Activated T-helper 1 cell treated with Interleukin-2 at 50 U/mL for 16 hours (primary cell): ENCODE measurements at places on chromosomes 3 and 15.

DNA sequence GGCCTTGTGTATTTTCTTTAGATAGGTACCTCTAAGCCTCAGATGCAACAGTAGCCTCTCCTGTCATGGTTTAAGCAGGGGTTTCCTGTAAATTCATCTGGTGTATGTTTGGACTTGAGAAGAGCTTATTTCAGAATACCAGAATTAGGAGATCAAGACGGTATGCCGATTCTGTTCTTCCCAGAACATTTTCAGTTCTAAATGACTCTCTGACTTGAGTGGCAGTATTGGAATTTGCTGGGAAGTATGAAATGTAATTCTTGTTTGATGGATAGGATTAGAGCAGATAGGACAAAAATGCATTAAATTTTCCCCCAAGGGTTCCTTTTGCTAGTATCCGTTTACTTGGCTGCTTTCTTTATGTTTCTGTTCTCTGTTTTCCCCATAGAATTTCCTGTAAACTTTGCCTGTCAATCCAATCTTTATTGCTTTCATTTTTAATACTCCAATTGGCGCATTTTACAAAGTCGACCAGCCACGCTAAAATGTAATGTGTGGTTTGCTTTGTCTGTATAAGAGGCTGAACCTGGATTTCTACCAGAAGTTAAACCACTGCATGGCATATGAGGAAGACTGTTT is 612.2 kb downstream of the RBMS3 start:
- DNase-seq, result no peak

GRCh38 chr3:127822682-127823425 is 539 bp upstream of the MGLL start:
- no peak for DNase-seq

DNA sequence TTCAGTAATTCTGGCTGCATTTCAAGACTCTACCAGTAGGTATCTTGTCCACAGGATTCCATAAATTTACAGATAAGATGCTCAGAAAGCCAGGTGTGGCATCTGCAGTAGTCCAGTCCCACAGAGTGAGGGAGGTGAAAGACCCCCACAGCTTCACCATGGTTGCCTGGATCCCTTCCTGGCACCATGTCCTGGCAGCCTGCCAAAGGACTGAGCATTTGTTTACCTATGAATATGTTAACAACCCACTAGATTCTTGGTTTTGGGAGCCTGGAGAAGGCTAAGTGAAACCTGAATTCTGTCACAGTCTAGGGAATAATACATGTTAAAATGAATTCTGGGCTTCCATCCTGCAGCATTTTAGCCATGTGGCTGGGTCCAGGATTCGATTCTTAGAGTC is 14.9 kb downstream of the CHST2 start:
- no peak for DNase-seq

GRCh38 chr15:27770086-27770607 is 329.0 kb downstream of the OCA2 start:
- DNase-seq, result no peak

GRCh38 chr15:79957741-79958140 is 13.3 kb downstream of the BCL2A1 start:
- no peak for DNase-seq

GRCh38 chr15:75054172-75054897 is 30.9 kb downstream of the PPCDC start:
- DNase-seq, result no peak

- DNase-seq, result peak; percentile 71
Measured at GRCh38 chr15:74695597-74696397, at the start of gene EDC3. EDC3 (minus strand) TSS chr15:74696024; CDS start chr15:74675124, 20,900 bp downstream.

DNA sequence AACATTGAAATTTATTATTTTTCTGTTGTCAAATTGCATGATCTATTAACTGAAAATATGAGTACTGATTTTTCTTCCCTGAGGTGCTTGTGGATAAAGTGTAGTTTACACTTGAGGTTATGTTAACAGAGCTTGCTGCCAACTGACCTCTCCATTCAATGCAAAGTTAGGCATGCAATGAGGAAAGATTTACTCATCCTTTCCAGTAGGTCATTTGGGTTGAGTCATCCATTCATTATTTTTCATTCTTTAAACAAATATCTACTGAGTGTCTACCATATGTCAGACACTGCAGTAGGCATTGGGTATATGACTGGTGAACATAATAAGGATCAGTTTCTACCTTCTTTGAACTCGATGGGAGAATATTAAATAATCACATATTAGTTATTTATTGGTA is 604.1 kb downstream of the EDEM1 start:
- DNase-seq, result no peak

- no peak for DNase-seq
Measured at GRCh38 chr3:118559286-118559685, 475.4 kb downstream of the IGSF11 start.

DNA sequence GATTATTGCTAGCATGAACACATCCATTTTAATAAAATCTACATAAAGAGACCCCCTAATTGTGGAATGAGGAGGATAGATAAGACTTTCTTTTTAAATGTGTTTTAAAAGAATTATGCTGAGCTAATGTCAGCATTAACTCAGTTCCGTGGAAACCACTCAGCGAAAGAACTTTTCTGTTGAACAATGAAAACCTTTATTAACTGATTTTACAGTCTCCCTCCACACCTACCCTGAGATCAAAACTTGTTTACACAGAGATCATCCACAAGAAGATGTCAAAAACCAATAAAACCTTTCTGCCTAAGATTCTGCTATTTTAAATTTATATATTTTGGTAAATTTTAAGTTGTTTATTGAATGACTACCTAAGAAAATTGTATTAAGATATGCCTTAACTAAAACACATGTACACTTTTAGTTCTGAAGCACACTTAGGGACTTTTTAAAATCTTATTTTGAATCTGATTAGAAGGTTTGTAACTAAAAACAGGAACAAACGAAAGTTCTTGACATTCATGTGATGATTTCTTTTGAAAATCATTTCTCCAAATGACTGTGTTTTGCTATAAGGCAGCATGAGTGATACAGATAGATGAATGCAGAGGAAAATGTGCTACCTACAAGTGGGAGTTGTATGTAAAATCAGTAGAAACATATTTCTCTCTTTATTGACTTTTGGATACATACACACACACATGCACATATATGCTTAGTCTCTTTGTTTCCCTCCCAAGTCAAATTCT is 369.0 kb downstream of the UNC13C start:
- no peak for DNase-seq

GRCh38 chr15:67193223-67193990 is 61.1 kb downstream of the AAGAB start:
- no peak for DNase-seq

GRCh38 chr15:101043011-101043410 is 123.9 kb downstream of the LRRK1 start:
- no peak for DNase-seq

- DNase-seq, result no peak
Measured at GRCh38 chr15:45386420-45386819, 8.1 kb upstream of the GATM start.

DNA sequence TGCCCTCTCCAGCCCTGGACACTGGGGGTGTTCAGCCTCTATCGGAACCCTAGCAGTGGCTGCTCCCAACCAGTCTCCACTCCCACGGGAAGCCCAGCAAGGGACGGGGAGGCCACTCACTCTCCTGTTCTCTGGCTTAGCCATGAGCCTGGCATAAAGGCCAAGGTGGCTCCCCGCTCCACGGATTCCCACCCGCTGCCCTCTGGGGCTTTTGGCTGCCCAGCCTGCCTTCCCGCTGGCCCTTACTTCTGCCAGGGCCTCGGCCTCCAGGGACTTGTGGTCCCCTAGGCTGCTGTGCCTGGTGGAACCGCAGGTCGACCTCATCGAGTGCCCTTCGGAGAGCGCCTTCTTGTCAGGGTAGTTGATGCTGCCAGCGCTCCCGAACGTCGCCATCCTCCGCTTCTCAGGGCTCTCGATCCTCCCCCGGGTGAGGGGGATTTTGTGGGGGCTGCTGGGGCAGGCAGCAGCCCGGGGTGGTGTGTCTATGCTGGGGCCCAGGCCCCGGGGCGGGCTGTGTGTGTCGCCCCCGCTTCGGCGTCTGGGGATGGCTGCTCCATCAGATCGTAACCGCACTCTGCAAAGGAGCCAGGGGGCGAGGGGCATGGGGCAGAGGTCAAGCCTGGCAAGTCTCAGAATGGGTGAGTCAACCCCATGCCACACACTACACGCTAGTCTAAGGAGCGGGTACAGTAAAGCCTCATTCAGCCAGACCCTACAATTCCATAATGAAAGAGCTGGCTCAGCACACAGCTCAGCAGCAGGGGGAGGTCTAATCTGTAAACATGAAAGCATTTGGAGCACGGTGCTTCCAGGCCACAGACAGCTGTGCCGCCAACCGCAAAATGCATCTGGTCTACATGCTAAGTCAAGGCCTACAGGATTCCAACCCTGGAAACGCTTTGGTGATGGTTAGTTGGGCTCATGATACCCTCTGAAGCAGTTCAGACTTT is 27.3 kb upstream of the RAD18 start:
- DNase-seq, result no peak

DNA sequence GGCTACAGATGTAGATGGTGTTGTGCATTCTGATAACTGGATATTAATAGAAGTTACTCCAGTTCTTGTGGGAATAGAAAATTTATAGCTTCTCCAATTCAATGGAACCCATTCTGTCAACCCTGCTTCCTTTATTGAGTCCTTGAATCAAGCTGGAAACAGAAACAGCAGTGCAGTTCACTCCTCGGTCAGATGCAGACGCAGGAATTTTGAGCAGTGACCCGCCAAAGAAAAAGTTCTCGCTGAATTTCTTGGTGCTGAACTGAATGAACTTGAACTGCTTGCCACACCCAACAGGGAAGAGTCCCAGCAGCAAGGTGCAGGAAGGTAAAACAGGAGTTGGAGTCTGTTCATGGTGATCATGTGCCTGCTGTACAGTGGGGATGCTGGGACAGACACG is 10.3 kb downstream of the HRH1 start:
- DNase-seq, result no peak

DNA sequence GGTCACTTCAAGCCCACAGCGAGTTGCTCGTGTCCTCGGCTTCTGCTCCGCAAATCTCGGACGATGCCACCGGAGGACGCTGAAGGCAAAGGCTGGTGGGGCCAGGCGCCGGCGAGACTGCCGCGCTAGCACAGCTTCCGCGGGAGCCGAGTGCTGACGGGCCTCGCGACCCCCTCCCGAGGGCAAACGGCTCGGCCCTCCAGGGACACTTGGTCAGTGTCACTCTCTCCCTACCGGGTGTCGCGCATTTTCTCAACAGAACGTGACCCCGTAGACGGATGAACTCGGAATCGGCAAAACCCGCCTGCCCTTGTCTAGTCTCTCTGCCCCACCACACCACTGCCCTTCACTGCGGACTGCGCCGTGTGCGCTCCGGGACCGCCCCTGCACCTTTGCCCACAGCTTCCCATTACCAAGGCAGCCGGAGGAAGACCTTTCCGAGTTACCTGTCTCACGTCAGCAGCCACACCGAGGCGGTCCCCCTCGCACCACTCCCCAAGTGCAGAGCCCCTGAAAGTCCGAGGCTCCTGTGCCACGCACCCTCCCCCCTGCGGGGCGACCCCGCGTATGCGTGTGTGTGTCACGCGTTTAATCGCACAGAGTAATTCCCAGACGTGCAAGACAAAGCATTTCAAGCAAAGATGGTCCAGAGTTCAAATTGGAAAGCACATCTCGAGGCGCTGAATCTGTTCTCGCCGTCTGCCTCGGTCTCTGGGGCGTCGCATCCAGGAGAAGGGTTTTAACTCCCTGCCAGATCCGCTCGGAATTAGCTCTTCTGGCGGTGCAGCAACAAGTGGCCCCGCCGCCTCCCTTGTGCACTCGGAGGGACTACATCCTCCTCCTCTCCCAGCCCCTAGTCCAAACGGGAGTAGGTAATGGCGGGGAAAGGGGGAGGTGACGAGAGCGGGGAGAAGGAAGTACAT is 245.0 kb upstream of the TOPAZ1 start:
- no peak for DNase-seq

DNA sequence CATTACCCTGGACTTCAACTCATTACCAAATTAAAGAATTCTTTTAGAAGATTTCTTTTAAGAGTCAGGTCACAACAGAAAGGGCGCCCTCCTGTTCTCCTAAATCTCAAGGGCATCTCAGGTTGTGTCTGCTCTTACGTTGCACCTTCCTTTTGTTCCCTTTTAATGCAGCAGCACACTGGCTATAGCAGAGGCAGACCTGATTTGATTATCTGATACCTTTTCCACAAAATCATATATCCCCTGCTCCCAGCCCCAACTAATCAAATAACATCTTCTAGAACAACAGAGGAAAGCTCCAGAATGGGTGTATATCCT is 40.1 kb downstream of the TIGIT start:
- DNase-seq, result no peak

DNA sequence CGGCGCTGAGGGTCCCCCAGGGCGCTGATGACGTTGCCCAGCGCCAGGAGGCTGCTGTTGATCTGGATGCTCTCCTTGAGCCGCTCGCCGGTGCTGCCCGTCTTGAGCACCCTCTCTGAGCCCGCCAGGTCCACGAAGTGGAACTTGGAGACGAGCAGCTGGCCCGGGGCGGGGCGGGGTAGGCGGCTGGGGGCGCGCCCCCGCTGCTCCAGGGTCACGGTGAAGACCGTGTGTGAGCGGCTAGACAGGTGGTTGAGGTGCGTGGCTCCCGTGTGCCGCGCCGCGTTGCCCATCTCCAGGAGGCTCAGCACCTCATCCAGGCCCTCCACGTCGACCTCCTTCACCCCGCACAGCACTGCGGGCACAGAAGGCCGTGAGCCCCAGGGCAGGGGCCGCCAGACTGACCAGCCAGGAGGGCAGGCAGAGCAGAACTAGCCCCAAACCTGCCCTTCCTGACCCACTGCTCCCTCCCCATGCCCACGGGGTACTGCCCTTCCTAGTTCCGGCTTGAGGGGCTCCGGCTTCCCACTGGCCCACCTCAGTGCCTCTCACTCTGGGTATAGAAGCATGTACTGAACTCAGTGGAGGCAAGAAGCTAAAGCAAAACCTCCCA is 6.1 kb downstream of the KIF7 start:
- no peak for DNase-seq

DNA sequence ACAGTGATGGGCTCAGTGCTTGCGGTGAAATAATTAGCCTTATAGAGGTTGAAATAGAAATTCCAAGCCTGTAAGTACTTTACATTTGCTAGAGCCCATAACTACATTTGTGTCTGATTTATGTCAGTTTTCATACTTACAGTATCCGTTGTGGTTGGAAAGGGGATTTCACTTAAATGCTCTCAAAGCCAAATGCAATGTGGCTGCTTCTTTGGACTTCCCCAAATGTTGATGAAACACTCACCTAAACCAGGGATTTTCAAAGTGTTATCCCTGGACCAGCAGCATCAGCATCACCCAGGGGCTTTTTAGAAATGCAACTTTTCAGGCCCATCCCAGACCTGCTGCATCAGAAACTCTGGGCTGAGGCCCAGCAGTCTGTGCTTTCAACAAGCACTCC is 378.7 kb downstream of the MCTP2 start:
- no peak for DNase-seq

GRCh38 chr3:195735036-195735695 is 14.4 kb downstream of the MUC20 start:
- no peak for DNase-seq
